Daoy (cell line): ENCODE measurements at places on chromosomes 12 and 14. TPM values are rescaled to one million over a fixed set of nuclear protein-coding genes. Genes with fewer than 3 reads are reported as not detected.

Gene FITM1
- total RNA-seq = 2.7 TPM in 1 of 2 replicates, not detected in the other

Gene ZDHHC22
- total RNA-seq = not detected in 2 replicates

Gene KRT6A
- not detected in 2 replicates for total RNA-seq

Gene PLEK2
- total RNA-seq = 12.8 and 17.0 TPM in 2 replicates

Gene RAB35
- 23.3 and 31.7 TPM in 2 replicates for total RNA-seq

Gene UNC79
- total RNA-seq = not detected in 2 replicates

Gene TNFAIP2
- 137 and 142 TPM in 2 replicates for total RNA-seq

Gene BDKRB2
- 4.6 and 8.5 TPM in 2 replicates for total RNA-seq

Gene OTX2
- 2.5 and 4.5 TPM in 2 replicates for total RNA-seq

Gene KRT74
- not detected in 2 replicates for total RNA-seq

Gene SLC25A47
- not detected in 2 replicates for total RNA-seq

Gene GPX2
- total RNA-seq = not detected in 2 replicates

Gene CLECL1
- total RNA-seq = not detected in 2 replicates

Gene CLEC4A
- 0.42 TPM in 1 of 2 replicates, not detected in the other for total RNA-seq

Gene TRIM9
- 2.8 and 3.1 TPM in 2 replicates for total RNA-seq

Gene ABCD4
- total RNA-seq = 22.5 and 23.0 TPM in 2 replicates

Gene AREL1
- total RNA-seq = 24.6 and 27.9 TPM in 2 replicates

Gene SLC22A17
- 13.8 and 13.9 TPM in 2 replicates for total RNA-seq

Gene CLBA1
- 6.5 and 8.4 TPM in 2 replicates for total RNA-seq

Gene BCL2L2
- 7.4 and 16.8 TPM in 2 replicates for total RNA-seq

Gene TAS2R31
- 0.97 TPM in 1 of 2 replicates, not detected in the other for total RNA-seq

Gene OR6C2
- total RNA-seq = not detected in 2 replicates
